ENCODE measurements at places on chromosomes 1 and 21.
A peak's percentile ranks its signal among the peaks of the same experiment; 100 is the strongest.

DNA sequence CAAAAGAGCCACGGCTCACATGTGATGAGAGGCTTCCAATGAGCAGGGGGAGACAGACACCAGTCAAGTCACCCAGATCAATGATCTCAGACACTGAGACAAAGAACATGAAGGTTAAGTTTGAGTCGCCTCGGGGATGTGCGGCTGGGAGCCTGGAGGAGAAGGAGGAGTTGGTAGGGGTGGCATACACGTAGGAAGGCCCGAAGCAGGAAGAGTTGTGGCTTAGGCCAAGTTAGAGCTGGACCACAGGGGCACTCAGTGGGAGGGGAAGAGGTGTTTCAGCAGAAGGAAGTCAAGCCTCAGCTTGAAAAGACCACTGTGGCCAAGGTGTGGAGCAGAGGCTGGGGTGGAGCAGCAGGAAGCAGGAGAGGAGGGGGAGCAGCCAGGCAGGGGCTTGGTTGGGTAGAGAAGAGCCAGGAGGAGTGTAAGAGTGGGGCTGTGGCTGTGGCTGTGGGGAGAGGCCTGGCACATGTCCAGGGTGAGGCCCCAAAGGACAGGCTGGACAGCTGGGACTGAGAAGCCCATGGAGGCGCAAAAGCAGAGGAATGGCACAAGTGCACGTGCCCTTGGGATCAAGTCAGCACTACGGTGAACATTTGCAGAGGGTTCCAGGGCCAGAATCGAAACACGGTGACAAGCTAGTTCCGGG, 27.6 kb downstream of the CTNNBIP1 start:
- DNase-seq = no peak

GRCh38 chr21:44895859-44896258, 22.4 kb upstream of the PTTG1IP start:
- no peak for DNase-seq

DNA sequence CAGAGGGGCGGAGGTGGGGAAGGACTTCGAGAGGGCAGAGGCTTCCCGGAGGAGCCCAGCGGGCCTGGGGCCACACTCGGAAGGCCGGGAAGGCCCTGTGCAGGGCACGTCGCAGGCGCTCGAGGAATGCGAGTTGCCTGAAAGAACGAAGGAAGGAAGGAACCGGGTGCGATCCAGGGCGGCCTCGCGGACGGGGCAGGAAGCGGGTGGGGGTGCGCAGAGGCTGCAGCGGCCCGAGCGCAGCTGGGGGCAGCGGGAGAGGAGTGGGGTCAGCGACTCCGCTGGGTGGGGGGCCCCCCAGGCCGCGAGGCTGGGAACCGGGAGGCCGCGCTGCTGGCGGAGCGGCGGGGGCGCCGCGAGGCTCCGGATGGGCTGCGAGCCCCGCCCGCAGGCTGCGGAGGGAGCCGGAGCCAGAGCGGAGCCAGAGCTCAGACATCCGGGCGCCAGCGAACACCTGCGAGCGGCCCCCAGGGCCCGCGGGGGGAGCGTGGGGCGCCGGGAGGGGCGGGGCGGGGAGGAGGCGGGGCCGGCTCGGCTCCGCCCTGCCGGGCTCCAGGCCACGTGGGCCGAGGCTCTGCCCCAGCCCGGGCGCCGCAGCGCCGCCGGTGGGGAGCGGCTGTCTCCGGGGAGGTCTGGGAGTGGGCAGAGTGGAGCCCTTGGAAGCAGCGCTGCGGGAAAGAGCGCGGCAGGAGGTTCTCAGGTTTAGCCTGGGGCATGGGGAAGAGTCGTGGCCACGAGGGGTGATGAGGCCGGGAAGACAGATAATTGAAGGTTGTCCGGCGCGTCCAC, 4.6 kb downstream of the ID3 start:
- peak; percentile 79 for DNase-seq

GRCh38 chr1:186618401-186619170, 61.6 kb downstream of the PTGS2 start:
- peak; percentile 45 for DNase-seq

DNA sequence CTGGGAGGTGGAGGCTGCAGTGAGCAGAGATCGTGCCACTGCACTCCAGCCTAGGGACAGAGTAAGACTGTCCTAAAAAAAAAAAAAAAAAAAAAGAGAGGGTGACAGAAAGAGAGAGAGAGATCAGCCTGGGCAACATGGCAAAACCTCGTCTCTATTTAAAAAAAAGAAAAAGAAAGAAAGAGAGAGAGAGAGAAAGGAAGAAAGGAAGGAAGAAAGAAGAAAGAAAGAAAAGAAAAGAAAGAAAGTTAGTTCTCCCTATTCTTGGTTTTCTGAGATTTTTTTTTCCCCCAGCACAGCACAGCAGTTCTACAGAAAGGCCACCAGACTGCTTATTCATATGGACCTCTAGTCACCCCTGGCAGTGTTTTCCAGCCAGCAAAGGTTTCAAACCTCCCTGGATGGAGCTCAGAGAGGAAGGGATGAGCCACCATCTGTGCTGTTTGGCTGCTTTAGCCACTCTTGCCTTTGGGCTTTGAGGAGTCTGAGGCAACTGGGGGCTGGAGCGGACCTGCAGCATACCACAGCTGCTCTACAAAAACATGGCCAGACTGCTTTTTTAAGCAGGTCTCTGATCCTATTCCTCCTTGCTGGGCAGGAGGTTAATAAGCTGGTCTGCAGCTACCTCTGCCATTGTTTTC, 10.6 kb downstream of the S100A6 start:
- no peak for DNase-seq

- DNase-seq = no peak
These were observed 816 bp downstream of the E2F2 start for GRCh38 chr1:23530087-23530746.

GRCh38 chr1:24769656-24770651, 24.7 kb downstream of the CLIC4 start:
- DNase-seq = no peak

- no peak for DNase-seq
These were observed 40.4 kb downstream of the EGLN1 start for GRCh38 chr1:231381729-231382128.

DNA sequence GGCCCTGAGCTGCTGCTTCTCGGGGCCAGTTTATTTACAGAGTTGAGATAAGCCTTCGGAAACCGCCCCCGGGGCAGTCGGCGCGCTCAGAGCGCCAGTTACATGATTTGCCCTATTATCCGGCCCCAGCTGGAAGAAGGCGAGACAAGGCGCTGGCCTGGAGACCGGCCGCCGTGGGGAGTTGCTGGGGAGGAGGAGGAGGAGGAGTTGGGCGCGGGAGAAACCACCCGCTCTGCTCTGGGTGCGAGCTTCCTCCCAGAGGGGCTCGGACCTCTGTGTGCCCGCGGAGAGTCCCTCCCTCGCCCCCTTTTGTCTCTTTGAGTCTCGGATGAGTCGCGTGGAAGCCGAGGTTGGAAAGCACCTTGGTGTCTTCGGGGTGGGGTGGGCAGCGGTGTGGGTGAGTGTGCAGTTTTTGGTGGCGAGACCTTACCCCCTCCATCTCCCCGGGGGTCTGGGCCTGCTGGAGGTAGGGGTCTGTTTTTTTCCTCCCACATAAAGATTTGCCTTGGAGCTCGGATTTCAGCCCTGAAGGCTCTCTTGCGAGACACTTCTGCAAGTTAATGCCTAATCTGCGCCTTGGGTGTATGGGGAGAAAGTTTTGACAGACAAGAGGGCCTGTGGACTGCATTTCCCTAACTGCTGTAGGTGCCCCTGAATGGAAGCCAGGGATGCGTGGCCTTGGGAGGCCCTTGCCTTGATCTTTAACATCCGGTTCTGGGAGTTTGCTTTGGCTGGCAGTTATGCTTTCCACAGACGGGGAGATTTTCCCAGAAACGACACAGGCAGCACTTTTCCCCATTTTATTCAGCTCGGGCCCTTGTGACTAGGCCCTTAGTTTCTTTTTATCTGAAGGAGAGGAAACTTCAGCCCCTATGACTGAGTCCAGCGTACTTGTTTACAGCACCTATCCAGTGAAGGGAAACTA, 80.0 kb downstream of the NDUFS5 start:
- DNase-seq = no peak

- no peak for DNase-seq
These were observed 56.3 kb upstream of the GPR153 start for GRCh38 chr1:6317098-6317760.

DNA sequence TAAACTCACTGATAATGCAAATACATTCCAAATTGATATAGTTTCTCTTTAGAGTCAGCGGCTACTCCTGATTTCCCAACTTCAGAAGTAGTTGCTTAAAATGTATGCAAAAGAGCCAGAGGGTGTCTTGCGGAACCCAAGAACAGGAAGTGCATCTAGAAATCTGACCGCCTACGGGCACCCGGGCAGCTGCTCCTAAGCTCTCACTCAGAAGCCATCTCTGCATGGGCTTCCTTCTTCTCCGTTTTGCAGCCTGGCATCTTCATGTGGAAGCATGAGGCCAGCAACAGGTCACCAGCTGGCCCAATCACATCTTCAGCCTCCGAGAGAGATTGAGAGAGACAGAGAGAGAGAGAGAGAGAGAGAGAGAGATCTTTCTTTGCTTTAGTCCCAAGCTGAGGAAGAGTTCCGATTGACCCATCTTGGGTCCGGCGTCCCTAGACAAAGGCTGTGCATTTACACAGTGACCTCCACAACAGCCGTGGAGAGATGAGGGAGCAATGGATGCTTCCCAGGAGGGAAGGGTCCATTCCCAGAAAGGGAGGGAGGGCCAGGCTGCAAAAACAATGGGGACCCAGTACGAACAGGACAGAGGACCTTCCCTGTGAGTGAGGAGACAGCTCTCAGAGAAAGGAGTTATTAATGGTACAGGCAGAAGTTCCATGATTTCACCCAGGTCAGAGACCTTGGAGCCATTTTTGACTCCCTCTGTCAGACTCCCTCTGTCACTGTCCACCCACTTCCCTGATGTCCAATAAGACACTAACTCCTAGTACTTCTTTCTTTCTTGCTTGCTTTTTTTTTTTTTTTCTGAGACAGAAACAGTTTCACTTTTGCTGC, 28.2 kb upstream of the SLC30A1 start:
- no peak for DNase-seq

DNA sequence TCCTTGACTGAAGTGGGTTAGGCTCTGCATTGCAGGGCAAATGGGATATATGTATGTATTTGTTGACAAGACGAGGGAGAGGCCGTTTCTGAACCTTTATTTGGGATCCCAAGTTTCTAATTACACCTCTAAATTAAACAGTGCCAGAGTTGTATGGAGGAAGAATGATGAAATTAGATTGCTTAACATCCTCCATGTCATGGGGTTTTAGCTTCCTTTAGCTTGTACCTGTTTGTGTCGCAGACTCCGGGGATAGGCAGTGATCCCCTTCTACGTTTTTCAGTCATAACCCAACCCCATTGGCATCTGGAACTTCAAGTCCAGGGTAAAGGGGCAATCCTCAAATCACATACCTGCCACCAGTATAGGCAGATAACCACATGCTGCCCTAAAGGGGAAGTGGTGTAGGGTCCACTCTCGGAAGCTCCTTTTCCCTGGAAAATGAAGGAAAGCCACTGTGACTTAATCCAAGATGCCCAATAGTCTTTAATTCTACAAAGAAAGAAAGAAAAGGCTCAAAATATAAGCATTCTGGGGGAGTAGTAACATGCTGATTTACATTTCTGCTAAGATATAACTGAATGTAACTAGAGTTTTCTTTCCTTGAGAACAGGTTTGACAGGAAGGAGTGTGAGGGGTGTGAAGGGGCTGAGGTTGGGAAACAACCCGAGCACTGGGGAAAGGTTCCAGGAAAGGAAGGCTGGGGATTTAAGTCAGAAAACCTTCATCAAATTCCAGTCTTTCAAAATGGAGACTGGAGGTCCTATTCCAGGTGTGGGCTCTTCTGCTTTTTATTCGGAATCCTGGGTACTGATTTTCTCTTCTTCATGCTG, 77.6 kb downstream of the RGL1 start:
- no peak for DNase-seq

- DNase-seq = no peak
These were observed 152.7 kb downstream of the HIVEP3 start for GRCh38 chr1:41766041-41766440.

GRCh38 chr21:38765056-38765455, 40.7 kb upstream of the ETS2 start:
- no peak for DNase-seq

DNA sequence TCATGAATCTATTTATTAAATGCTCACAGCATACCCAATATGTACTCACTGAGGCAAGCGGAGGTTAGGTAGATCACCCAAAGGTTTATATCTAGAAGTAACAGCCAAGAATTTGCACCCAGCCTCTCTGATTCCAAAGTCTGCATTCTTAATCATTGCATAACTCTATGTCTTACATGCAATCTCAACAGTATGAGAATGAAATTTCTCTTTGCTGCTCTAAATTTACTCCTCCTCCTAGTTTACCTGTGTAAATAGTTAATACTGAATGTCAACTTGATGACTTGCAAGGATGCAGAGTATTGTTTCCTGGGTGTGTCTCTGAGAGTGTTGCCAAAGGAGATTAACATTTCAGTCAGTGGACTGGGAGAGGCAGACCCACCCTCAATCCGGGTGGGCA, 840.6 kb downstream of the BRINP3 start:
- DNase-seq = no peak

GRCh38 chr1:35726450-35727433, 8.1 kb upstream of the C1orf216 start:
- no peak for DNase-seq

DNA sequence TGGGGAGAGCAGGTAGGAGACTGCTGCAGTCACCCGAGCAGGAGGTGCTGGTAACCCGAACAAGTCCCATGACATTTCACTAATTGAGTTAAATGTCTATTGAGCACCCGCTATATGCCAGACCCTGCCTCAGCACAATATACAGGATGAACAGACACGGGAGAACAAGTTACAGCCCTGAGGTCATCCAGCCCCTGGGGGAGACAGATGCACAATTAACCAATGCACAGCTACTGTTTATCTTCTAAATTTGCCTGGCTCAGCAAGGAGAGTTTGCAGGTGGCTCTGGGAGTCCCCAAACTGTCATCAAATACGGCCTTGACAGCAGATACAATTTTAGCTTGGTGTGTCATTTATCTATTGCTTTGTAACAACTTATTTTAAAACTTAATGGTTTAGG, 18.1 kb downstream of the CITED4 start:
- no peak for DNase-seq

GRCh38 chr1:39387452-39387851, 104.0 kb upstream of the BMP8A start:
- DNase-seq = no peak

DNA sequence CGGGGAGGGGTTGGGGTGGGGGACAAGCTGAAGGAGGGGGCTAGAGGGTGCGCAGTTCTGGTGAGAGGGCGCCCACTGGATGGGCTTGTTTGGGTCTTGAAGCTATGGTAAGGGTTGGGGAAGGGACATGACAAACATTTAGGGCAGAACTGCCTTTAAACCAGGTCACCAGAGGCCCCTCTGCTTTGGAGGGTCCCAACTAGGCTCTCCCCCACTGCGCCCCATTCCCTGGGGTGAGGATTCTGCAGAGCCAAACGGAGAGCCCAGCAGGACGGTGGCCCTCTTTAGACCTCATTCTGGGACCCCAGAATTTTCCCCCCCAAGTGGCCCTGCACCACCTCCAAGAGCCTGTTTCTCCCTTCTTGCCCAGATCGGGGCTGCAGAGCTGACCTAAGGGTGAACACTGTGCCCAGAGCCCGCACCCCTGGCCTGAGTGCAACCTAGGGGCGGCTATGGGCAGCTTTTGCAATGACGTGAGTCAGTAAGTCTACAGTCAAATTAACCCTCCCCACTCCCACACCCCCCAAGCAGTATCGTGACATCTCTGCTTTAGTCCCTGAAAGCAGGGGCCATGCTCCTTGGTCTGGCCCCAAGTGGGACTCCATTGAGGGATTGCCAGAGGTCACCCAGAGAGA, 593.8 kb downstream of the MATN1 start:
- DNase-seq = no peak

- DNase-seq = no peak
These were observed 23.8 kb upstream of the KIF26B start for GRCh38 chr1:245131026-245131393.

Measured in activated T-helper 2 cell treated with anti-CD3 and anti-CD28 coated beads, Interferon-gamma antibody, Interleukin-2, Interleukin-4, amounts not matched to agents 10 μg/mL and 5 μg/mL and 100 μg/mL, durations not matched to agents 14 hours and 24 hours and 36 hours (primary cell).